Hematopoietic multipotent progenitor cell treated with erythropoietin and hydrocortisone succinate and interleukin-3 and kit ligand, for 17 days (in vitro differentiated cells): ENCODE measurements at places on chromosomes 7 and 10.

DNA sequence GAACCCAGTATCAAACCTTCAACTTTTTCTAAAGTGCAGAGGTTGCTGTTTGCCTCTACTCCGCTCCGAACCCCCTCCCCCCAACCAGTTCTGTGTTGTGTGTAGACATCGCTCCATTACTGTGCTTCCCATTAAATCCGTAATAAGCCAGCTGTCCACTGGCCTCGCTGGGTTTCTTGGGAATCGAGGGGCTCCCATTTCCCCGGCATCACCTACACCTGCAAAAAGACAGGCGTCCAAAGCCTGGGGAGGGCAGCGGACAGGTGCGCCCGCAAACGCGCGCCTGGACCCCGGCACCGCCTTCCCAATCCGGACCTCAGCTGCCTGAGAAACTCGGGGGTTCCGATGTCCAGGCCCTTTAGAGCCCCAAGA lies 631 bp downstream of the RTKN2 start:
- no peak for DNase-seq

DNA sequence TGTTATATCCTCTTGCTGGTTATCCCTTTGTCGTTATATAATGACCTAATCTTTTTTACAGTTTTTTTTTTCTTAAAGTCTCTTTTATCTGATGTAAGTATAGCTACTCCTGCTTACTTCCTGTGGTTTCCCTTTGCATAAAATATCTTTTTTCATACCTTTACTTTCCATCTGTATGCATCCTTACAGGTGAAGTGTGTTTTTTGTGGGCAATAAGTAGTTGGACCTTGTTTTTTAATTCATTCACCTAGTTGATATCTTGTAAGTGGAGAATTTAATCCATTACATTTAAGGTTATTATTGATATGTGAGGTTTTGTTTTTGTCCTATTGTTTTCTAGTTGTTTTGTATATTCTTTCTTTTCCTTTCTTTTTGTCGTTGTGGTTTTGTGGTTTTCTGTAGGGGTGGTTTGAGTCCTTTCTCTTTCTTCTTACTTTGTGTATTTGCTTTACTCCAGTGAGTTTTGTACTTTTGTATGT lies 168.6 kb downstream of the MLLT10 start:
- DNase-seq: no peak

DNA sequence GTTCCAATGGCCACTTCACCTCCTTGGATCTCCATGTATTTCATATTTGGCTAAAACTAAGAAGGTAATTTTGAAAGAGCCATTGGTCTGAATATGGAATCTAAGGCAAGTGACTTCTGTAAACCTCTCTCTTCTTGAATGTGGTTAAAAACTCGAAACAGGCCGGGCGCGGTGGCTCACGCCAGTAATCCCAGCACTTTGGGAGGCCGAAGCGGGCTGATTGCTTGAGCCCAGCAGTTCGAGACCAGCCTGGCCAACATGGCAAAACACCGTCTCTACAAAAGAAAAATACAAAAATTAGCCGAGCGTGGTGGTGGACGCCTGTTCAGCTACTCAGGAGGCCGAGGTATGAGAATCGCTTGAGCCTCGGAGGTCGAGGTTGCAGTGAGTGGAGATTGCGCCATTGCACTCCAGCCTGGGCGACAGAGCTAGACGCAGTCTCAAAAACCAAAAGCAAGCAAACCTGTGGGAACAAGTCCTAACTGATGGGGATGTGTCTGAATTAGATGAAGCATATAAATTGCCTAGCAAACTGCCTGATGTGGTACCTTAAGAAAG lies 2.2 kb downstream of the LANCL2 start:
- no peak for DNase-seq

DNA sequence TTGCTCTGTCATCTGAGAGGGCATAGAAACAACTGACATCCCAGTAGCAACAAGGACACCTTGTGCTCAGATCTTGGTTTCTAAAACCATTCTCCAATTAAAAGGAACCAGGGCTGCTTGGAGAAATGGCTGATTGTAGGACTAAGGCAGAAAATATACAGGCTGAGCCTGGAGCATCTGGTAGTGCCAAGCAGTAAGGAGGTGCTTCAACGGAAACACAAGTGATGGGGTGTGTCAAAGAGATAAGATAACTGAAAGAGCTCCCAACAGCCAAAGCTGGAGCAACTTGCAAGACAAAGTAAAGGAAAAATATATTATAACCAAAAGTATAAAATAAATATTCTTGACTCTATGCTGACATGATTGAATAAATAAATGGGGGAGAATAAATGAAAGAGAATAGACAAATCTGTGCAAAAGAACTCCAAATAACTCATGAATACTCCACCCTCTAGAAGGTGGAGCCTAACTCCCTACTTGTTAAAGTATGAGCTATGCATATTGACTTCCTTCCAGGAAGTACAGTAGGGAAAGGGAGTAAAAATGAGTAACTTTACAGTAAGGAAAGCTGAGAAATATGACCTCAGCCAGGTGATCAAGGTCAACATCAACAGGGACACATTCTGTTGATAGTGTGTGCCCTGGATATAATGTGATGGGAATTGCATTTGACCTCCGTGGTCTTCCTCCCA lies 162.4 kb downstream of the NOC3L start:
- DNase-seq: no peak

DNA sequence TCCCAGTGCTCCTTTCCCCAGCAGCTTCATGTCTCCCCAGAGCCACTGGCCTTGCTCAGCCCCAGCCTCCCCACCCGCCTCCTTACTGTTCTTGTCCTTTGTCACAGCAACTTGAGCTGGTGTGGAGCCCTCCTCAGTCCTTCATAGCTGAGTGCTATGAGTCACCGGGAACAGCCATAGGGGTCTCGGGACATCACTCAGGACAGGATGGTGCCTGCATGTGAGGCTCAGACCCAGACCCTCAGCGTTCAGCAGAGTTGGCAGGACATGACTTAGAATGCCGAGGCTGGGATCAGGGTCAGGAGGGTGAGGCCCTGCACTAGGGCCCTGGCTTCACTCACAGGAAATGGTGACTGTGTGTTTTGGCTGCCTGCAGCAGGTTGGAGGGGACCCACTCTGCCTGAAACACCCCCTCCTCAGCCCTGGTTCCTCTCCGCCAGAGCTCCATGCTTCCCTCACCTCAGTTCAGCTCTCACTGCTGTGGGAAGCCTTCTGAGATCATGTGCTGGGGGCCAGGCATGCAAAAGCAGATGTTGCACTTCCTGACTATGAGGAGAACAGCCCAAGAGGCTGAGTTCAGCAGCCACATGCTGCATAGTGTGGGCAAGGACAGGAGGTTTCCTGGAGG lies 40.7 kb upstream of the GJD4 start:
- no peak for DNase-seq

DNA sequence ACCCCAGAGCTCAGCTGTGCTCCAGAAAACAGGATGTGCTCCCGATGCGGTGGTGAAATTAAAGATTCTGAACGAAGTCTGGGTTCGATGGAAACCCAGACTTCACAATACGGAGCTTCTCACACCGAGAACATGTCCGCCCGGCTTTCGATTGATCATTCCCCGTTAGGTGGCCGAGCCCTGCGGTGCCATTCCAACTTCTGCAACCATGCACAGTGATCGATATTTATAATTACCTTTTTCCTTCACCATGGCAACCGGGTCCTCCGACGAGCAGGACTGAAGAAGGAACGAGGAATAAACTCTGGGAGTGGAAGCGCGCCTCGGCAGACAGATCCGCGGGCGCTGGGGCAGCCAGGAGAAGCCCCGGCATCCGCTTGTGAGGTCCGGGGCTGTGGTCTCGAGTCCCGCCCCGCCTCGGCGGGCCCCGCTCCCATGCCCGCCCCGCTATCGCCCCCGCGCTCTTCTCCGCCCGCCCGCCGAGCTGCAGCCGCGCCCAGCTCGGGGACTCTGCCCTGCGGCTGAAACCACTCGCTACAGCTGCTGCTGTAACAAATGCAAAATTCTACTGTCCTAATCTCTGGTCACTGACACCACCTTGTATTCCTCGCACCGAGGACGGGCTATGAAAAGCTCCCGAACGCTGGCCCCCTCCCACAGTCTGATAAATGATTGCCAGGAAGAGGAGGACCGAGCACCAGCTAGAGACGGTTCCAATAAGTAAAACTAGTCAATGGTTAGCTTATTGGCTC lies 26.2 kb downstream of the ABLIM1 start:
- DNase-seq: peak; percentile 24

GRCh38 chr7:1669954-1670893 lies at the start of gene ELFN1:
Gene ELFN1, plus strand, starts transcription at chr7:1670277. Its CDS starts 74,320 bp downstream, at chr7:1744597.
- no peak for DNase-seq

- DNase-seq: no peak
Observed at GRCh38 chr7:21960922-21961321, 15.2 kb upstream of the CDCA7L start.

DNA sequence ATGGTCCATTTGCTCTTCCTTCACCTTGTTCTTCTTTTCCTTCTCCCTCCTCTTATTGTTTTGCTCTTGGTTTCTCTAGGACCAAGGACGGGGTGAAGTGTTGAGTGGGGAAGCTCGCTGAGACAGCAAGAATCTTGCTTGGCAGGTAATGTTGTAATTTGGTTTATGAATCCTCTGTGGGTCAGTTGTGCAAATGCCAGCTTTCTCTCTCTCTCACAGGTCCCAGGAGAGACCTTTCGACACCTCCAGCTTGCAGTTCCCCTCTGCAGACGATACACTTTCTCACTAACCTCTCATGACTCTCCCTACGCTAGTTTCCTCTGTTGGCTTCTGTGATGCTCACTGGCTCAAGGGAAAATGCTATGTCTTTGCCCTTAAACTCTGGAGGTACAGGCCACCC lies 77.0 kb downstream of the FRMD4A start:
- DNase-seq: no peak

DNA sequence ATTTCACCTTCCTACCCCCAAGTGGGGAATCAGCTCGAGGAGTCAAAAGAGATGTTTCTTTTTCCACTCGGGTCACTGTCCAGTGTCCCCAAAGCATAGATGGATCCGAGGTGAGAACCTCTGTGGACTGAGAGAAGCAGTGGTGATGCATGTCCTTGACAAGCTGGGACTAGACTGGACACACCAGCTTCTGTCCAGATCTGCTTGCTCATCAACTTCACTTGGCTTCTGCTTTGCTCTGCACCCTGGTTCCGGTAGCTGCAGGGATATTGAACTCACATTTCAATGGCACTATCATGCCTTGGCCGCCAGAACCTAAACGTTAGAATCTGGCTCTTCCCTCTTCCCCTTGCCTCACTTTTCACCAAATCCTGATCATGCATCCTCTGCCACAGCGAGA lies 50.3 kb upstream of the CXCL12 start:
- no peak for DNase-seq

DNA sequence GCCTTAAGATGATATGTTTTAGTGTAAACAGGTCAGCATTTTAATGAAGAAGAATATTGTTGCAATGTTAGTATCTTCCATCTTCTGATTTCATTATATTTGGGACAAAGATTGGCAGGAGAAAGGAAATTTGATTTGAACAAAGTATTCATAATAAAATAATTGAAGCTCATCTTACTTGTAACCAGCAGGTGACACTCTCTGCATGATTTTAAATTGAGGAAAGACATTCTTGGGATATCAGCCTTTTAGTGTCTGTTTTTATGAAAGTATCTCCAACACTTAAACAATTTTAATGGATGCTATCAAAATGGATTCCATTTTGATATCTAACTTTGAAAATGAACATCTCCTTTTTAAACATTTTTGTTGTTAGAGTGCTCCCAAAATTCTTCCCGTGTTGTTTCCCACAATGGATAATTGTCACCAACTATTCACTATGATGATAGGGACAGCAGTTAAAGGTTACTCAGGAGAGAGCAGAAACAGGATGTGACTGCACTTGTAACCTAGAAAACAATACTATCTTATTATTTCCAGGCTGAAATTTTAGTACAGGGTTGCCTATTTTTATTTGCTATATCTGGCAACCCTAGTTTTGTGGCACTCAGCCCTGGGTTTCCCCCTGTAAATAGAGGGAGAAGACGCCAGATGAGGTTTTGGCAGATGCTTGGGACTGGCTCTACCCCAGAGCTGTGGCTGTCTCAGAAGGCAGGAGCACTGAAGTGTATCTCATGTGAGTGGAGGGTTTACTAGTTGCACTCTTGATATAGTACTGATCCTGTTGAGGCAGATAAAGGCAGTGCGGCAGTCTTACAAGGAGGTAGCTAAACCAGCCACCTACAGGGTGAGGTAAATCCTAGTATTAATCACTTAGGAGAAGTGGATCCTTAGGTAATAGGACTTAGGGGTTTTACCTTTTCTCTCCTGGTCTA lies 31.0 kb upstream of the ABCB4 start:
- DNase-seq: no peak

DNA sequence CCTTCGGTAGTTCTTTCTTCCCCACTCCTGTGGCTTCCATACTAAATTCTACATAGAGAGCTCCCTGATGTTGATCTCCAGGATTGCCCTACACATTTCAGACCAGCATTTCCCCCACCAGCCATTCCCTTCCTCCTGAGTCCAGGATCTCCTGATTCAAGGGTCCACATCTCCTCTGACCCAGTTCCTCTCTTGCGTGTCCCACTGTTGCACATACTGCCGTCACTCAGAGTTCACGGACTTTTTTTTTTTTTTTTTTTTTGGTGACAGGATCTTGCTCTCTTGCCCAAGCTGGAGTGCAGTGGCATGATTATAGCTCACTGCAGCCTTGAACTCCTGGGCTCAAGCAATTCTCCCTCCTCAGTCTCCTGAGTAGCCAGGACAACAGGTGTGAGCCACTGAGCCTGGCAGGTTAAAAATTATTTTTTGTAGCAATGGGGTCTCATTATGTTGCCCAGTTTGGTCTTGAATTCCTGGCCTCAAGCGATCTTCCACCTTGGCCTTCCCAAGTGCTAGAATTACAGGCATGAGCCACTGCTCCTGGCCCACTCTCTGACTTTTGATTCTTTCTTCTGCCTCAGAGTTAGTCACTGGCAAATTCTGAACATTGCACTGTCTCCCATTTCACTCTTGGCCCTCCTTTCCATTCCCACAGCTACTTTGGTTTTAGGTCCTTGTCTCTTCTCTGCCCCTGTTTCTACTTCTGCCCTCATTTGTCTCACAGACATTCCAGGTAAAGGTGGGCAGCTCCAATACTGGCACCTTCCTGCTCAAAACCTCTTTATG lies 29.6 kb upstream of the ZRANB1 start:
- no peak for DNase-seq

GRCh38 chr10:123997486-123998196 lies 95.8 kb downstream of the CHST15 start:
- no peak for DNase-seq

- DNase-seq: no peak
Observed at GRCh38 chr7:37151741-37152413, 296.8 kb downstream of the ELMO1 start.
